ENCODE measurements at places on chromosomes 4 and X. TPM values are rescaled to one million over a fixed set of nuclear protein-coding genes. Genes with fewer than 3 reads are reported as not detected.

GRCh38 chr4:168860827-168861226 lies 149.2 kb downstream of the CBR4 start:
- no peak overlapping the region for H3K4me3 ChIP-seq
- no peak for DNase-seq
- no peaks in the 10 kb centered on the region for H3K27me3 ChIP-seq
- no peak overlapping the region for H3K27ac ChIP-seq

PLAC8 gene
- total RNA-seq: 6.3 TPM

DNA sequence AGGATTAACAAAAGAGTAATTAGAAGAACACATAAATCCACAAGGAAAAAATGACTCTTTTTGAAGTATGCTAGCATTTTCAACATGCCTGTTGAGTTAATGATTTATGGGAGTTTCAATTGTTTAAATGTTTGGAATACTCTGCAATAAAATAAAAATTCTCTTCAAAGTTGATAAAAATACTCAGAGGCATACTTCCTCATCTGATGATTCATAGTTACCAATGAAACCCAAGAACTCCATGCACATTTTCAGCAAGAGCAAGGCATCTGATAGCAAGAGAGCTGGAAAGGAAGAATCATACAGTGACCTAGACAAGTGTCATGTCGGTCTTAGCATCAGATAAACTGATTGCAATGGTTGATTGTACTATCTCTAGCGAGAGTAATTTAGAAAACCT lies 443.7 kb upstream of the ATOH1 start:
- peak overlapping the region; percentile 27 for H3K27ac ChIP-seq
- no peaks in the 10 kb centered on the region for H3K36me3 ChIP-seq
- no peak for DNase-seq
- no peak overlapping the region for H3K4me3 ChIP-seq
- H3K4me1 ChIP-seq: peaks cover 8% of the 10 kb centered on the region
- no peaks in the 10 kb centered on the region for H3K27me3 ChIP-seq

GRCh38 chr4:148914734-148915133 lies 472.5 kb upstream of the NR3C2 start:
- H3K27ac ChIP-seq: no peak overlapping the region
- no peaks in the 10 kb centered on the region for H3K27me3 ChIP-seq
- no peaks in the 10 kb centered on the region for H3K4me1 ChIP-seq
- no peaks in the 10 kb centered on the region for H3K36me3 ChIP-seq
- no peak overlapping the region for H3K4me3 ChIP-seq
- no peak for DNase-seq

DNA sequence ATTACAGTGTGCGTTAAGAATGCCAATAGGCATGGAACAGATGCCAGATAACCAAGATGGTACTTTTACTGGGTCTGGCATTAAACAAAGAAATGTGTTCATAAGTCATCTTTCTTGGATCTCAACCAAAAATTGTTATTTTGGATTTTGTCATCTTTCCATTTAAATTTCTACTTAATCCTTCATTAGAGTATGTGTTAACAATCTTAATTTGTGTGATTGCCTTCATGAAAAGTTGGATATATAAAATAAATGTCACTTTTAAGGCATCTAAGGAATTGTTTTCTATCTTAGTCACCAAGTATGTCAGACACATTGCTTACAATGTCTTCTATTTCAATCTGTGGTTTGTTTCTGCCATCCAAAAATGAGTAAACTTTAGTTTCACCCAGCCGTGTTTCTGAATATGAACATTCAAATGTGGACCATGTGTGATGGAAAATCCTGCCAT lies 87.5 kb downstream of the PALLD start:
- H3K27ac ChIP-seq: no peak overlapping the region
- no peak for DNase-seq

GRCh38 chr4:81085291-81085690 lies 54.8 kb downstream of the BMP3 start:
- H3K4me3 ChIP-seq: no peak overlapping the region
- H3K4me1 ChIP-seq: no peaks in the 10 kb centered on the region
- no peak overlapping the region for H3K27ac ChIP-seq
- DNase-seq: no peak
- no peaks in the 10 kb centered on the region for H3K36me3 ChIP-seq

GRCh38 chrX:10884246-10884645 lies 226.9 kb upstream of the HCCS start:
- H3K4me1 ChIP-seq: no peaks in the 10 kb centered on the region
- no peaks in the 10 kb centered on the region for H3K27me3 ChIP-seq
- H3K4me3 ChIP-seq: no peak overlapping the region
- no peak overlapping the region for H3K27ac ChIP-seq
- H3K36me3 ChIP-seq: no peaks in the 10 kb centered on the region

- no peak overlapping the region for H3K27ac ChIP-seq
- H3K4me3 ChIP-seq: no peak overlapping the region
- H3K27me3 ChIP-seq: no peaks in the 10 kb centered on the region
- H3K36me3 ChIP-seq: no peaks in the 10 kb centered on the region
- no peaks in the 10 kb centered on the region for H3K4me1 ChIP-seq
- DNase-seq: no peak
These were observed 97.3 kb upstream of the HPRT1 start for GRCh38 chrX:134362560-134363089.

- no peak overlapping the region for H3K27ac ChIP-seq
- DNase-seq: no peak
- H3K4me3 ChIP-seq: no peak overlapping the region
- H3K4me1 ChIP-seq: no peaks in the 10 kb centered on the region
- no peaks in the 10 kb centered on the region for H3K36me3 ChIP-seq
- no peaks in the 10 kb centered on the region for H3K27me3 ChIP-seq
These were observed 43.1 kb upstream of the NEUROG2 start for GRCh38 chr4:112559053-112559452.

GRCh38 chrX:56758456-56758855 lies 29.4 kb downstream of the NBDY start:
- H3K4me3 ChIP-seq: no peak overlapping the region
- no peak for DNase-seq

SOX3 gene
- total RNA-seq: not detected

BGN gene
- total RNA-seq: not detected

CXorf66 gene
- not detected for total RNA-seq

GRCh38 chrX:54909941-54910340 lies 10.7 kb upstream of the TRO start:
- no peak for DNase-seq
- no peak overlapping the region for H3K4me3 ChIP-seq
- no peaks in the 10 kb centered on the region for H3K36me3 ChIP-seq
- no peaks in the 10 kb centered on the region for H3K27me3 ChIP-seq
- H3K4me1 ChIP-seq: no peaks in the 10 kb centered on the region

- H3K27me3 ChIP-seq: no peaks in the 10 kb centered on the region
- peaks cover 23% of the 10 kb centered on the region for H3K4me1 ChIP-seq
- no peak overlapping the region for H3K27ac ChIP-seq
- H3K36me3 ChIP-seq: no peaks in the 10 kb centered on the region
- no peak for DNase-seq
These were observed 8.8 kb upstream of the RASL11B start for GRCh38 chr4:52853351-52853750.

- H3K27ac ChIP-seq: no peak overlapping the region
- H3K4me3 ChIP-seq: no peak overlapping the region
- H3K4me1 ChIP-seq: no peaks in the 10 kb centered on the region
- H3K36me3 ChIP-seq: no peaks in the 10 kb centered on the region
These were observed 109.3 kb downstream of the HMX1 start for GRCh38 chr4:8762356-8762755.

NXF2 gene
- not detected for total RNA-seq

DNA sequence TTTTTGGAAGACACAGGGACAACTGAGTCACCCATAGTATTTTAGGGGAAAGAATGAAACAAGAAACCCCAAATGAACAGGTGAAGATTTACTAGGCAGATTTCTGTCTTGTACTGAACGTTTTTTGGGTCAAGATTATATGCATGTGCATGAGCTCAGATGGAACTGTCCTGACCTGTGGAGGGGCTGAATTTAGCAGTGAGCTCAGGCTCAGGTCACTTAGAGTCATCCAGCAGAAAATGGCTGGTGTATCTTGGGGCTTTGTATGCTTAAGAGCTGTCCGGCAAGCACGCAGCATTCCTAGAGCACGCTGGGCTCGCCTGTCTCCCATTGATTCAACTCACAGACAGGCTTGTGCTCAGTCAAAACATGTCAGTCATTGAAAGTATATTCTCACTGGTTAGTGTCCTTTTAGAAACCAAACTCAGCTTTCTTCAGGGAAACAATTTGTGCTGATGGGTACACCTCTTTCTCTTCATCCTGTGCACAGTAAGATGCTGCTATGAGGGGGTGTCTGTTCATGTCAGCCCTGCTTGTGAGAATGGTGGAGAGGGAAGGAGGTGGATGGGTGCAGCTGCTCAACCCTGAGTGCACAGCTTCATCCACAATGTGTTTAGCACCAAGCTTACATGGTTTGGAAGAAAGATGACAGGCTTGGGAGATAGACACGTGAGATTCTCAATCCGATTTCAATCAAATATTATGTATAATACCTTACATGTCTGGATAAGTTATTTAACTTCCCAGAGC lies 47.5 kb upstream of the PDLIM3 start:
- no peaks in the 10 kb centered on the region for H3K4me1 ChIP-seq
- H3K27ac ChIP-seq: no peak overlapping the region
- DNase-seq: no peak
- H3K4me3 ChIP-seq: no peak overlapping the region

SPANXC gene
- not detected for total RNA-seq

DNA sequence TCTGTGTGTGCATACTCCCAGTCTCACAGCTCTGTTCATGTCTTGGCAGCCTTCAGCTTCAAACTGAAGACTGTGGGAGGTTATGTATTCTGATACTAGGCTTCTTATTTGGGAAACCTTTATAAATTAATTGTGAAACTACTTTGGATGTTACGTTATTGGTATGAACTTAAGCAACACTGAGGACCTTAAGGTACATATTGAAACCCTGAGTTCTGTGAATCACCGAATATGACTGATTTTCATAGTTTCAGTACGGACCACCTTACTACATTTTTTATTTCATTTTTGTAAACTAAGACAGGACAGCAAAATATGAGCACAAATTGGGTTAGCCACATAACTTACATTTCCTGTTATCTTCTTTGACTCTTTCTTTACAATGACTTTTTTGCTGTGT lies 498.4 kb downstream of the PDGFC start:
- H3K27me3 ChIP-seq: no peaks in the 10 kb centered on the region
- no peak overlapping the region for H3K27ac ChIP-seq
- no peak for DNase-seq
- H3K36me3 ChIP-seq: no peaks in the 10 kb centered on the region
- H3K4me3 ChIP-seq: no peak overlapping the region

DNA sequence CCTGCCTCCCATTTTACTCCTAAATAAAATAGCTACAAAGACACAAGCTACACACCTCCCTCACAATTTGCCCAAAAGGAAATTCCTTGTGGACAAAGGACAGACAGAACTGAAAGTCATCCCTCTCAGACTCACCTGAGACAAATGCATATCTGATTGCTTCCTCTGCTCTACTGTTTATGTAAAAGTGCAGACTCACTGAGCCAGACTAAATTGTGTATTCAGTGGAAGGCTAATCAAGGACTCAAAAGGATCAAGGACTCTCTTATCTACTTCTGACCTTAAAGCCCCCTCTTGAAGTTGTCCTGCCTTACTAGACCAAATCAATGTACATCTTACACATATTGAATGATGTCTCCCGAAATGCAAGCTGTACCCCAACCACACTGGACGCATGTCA lies 3.9 kb downstream of the PDCL2 start:
- no peak overlapping the region for H3K27ac ChIP-seq
- no peak for DNase-seq
- no peaks in the 10 kb centered on the region for H3K36me3 ChIP-seq

IBSP gene
- not detected for total RNA-seq

DNA sequence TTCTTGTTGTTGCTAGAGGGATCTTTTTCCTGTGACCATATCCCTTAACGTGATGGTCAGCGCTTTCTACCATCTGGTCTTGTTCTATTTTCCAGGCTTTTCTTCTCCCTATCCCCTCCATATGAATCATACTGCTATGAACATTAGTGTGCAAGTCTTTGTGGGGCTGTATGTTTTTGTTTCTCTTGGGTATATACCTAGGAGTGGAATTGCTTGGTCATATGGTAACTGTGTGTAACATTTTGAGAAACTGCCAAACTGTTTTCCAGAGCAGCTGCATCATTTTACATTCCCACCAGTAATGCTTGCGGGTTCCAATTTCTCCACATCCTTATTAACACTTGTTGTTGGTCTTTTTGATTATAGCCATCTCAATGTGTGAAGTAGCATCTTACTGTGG lies 121.4 kb downstream of the SPRY1 start:
- H3K27me3 ChIP-seq: no peaks in the 10 kb centered on the region
- H3K4me3 ChIP-seq: no peak overlapping the region
- no peaks in the 10 kb centered on the region for H3K36me3 ChIP-seq
- no peaks in the 10 kb centered on the region for H3K4me1 ChIP-seq

DNA sequence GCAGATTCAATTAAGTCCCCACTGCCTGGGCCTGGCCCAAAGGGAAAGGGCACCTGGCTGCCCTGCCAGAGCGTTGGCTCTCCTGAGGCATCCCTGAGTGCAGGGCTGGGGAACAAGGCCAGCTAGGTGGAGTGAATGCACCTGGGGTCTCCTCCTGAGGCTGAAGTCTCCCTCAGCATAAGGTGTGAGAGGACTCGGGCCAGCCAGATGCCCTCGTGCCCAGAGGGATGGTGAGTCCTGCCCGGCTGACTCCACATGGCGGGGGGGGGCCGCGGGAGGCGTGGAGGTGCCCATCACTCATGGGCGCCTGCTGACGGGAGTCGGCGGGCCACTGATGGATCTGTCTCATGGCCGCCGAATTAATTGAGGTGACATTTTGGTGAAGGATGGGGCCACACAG lies 87.8 kb downstream of the GATB start:
- no peaks in the 10 kb centered on the region for H3K4me1 ChIP-seq
- no peaks in the 10 kb centered on the region for H3K27me3 ChIP-seq
- no peak for DNase-seq
- no peak overlapping the region for H3K27ac ChIP-seq
- H3K4me3 ChIP-seq: no peak overlapping the region

MAGEA12 gene
- not detected for total RNA-seq

UVSSA gene
- total RNA-seq: 19.9 TPM

SERPINA7 gene
- total RNA-seq: not detected

CFAP47 gene
- 1.0 TPM for total RNA-seq

- no peaks in the 10 kb centered on the region for H3K27me3 ChIP-seq
- H3K4me3 ChIP-seq: no peak overlapping the region
- no peaks in the 10 kb centered on the region for H3K4me1 ChIP-seq
- no peaks in the 10 kb centered on the region for H3K36me3 ChIP-seq
- no peak overlapping the region for H3K27ac ChIP-seq
These were observed 2144.6 kb upstream of the TENM3 start for GRCh38 chr4:180098586-180098985.

DNA sequence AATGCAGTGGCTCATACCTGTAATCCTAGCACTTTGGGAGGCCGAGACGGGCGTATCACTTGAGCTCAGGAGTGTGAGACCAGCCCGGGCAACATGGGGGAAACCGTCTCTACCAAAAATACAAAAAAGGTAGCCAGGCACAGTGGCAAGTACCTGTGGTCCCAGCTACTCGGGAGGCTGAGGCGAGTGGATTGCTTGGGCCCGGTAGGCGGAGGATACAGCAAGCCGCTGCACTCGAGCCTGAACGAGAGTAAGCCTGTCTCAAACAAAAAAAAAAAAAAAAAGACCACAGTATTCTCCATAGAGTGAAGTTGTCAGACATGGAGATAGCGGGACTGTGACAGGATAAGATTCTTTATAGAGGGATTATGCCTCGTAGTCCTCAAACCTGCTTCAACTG lies 76.1 kb upstream of the SH3RF1 start:
- no peaks in the 10 kb centered on the region for H3K27me3 ChIP-seq
- H3K36me3 ChIP-seq: no peaks in the 10 kb centered on the region
- DNase-seq: no peak
- H3K27ac ChIP-seq: no peak overlapping the region
